Esophagus squamous epithelium (tissue), 5 donors: ENCODE measurements at places on chromosomes 2 and 18.

- no peak for DNase-seq
These were observed 467.4 kb upstream of the FANCL start for GRCh38 chr2:58708565-58708964.

DNA sequence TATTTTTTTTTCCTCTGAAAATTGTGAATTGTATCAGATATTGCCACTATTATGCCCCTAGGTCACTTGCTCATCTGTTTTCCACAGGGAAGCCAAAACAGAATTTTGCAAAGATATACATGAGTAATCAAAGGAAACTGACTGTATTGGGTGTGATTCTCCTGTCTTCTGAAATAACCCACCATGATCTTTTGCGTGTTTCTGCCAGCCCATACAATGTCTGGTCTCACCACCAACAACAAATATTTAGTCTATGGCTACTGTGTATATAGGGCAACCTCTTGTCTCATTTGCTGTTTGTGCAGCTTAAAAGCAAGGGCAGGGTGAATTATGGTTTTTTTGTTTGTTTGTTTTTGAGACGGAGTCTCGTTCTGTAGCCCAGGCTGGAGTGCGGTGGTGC lies 26.5 kb downstream of the EPAS1 start:
- no peak for DNase-seq

- DNase-seq = no peak
These were observed 76.0 kb downstream of the EPC2 start for GRCh38 chr2:148720501-148721001.

DNA sequence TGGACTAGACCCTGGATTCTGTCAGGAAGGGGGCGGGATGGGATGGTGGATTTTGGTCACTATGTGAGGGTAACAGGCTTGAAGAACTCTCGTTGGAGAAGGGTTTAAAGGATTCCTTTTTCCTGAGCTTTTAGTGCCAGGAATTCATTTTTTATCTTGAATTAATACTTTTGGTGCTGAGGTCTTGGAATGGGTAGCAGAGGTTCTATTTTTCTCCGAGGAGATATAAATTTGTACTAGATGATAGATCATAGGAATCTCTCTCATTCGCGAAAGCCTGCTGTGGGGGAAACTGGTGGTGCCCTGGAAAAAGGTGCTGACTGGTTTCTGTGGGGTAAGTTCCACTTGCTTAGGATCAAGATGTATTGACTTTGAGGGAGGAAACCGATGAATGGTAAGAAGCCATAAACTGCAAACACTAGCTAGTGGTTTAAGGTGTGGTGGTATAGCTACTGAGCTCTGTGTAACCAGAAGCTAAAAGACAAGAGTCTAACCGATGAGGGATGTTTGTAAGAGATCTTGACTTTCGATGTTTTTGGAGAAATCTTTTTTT lies 706 bp downstream of the AGPS start:
- DNase-seq = no peak
